Stimulated activated CD8-positive, alpha-beta memory T cell treated with anti-CD3 and anti-CD28 coated beads, Interleukin-15, amount 100 ng/mL, for 24 hours (primary cell): ENCODE measurements at places on chromosomes 6 and 20.

GRCh38 chr6:167512696-167513375 lies 187.9 kb downstream of the TTLL2 start:
- DNase-seq = no peak

- no peak for DNase-seq
Observed at GRCh38 chr20:40241596-40242343, 447.3 kb downstream of the MAFB start.

DNA sequence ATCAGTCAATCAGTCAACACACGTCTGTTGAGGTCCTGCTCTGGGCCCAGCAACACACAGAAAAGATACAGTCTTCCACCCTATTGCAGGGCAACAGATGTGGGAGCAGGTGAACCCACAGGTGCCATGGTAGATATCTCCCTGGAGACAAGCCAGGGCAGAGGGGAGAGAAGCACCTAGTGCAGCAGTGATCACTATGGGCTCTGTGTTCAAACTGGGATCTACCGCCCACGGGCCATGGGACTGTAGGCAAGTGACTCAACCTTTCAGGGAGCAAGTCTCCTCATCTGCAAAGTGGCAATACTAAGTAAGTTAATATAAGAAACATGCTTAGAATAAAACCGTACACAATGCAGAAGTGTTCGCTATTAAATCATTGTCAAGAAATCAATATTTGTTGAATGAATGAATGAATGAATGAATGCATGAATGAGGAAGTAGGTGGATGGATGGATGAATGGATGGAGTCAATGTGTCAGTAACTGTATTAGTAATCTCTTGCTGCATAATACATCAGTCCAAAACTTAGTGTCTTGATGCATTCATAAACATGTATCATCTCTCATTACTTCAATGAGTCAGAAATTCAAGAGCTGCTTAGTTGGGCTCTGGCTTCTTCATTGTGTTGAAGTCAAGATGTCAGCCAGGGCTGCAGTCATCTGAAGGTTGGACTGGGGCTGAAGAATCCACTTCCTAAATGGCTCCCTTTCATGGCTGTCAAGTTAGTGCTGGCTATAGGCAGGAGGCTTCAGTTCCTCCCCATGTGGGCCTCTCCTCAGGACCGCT lies 31.9 kb upstream of the NFATC2 start:
- DNase-seq = no peak

DNA sequence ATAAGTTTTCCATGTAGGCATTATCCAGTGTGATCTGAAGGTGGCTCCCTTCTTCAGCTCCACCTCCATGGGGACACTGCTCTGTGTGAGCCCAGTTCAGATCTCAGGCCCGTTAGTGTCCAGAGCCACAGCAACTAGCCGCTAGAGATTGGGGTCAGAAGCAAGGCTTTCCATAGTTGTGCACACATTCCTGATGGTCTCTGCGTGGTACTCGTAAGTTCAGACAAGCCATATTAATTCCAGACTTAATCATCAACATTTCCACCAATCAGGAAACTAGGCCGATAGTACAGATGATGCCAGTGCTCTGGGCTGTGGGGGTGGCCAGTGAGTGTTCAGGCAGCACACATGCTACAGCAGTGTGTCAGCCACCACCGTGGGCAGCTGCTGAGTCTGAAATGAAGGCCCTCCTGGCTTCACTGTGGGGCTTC lies 17.5 kb upstream of the SYNCRIP start:
- DNase-seq = no peak

DNA sequence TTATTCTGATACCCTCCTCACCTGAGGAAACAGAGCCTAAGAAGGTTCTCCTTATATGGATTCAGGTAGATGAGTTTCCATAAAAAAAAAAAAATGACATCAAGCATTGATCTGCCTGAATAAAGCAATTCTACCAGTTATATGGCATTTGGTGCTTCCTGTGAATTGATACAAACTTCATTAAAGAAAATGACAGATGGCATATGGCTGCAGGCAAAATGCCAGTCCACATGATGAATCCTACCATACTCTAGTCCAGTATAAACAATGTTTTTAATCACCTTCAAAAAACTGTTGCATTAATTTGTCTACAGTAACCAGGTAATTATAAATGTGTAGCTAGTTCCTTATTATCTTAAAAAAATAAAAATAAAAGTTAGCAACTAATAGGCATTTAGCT lies 559.2 kb upstream of the FLRT3 start:
- no peak for DNase-seq
